Mucosa of gallbladder (tissue), 1 donor: ENCODE measurements at places on chromosomes 5 and 9. TPM values are rescaled to one million over a fixed set of nuclear protein-coding genes. Genes with fewer than 3 reads are reported as not detected.
A peak's percentile ranks its signal among the peaks of the same experiment; 100 is the strongest.

Gene PCDH12
- 3.6 TPM for total RNA-seq

Gene PSD2
- 0.23 TPM for total RNA-seq

Gene ASPN
- 40.9 TPM for total RNA-seq

Gene CYSRT1
- 0.78 TPM for total RNA-seq

DNA sequence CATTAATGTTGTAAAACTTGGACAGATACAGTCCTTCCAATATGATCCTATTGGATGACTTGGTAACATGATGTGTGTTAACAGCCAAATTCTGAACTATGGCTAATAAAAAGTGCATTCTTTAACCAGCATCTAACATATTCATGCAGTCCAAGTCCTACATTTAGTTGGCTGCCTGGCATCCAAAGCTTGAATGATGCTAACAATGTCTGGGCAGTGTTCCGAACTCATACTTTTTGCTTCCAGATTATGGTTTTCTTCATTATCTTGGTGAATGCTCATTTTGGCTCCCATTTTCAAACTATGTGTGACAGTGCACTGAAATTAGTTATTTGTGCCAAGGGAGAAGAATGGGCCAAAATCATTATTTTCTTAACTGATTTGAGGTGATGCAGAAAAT, 2.8 kb downstream of the FAM174A start:
- no peak for DNase-seq

- no peak for DNase-seq
These were observed 62.3 kb upstream of the TGFBR1 start for GRCh38 chr9:99042620-99043019.

DNA sequence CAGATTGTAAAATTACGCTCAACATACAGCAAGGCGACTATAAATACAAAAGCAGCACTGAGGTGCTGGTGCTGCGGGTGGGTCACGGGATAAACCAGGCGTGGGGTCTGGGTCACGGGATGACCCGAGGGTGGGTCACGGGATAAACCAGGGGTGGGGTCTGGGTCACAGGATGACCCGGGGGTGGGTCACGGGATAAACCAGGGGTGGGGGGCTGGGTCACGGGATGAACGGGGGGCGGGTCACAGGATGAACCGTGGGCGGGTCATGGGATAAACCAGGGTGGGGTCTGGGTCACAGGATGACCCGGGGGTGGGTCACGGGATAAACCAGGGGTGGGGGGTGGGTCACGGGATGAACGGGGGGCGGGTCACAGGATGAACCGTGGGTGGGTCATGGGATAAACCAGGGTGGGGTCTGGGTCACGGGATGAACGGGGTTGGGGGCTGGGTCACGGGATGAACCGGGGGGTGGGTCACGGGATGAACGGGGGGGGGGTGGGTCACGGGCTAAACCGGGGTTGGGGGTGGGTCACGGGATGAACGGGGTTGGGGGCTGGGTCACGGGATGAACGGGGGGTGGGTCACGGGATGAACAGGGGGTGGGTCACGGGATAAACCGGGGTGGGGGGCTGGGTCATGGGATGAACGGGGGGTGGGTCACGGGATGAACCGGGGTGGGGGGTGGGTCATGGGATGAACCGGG, 30.2 kb upstream of the SLC9A3 start:
- DNase-seq = peak; percentile 9
